PC-9 (cell line): ENCODE measurements at places on chromosomes 6 and 20.

GRCh38 chr6:150713931-150714330, 114.2 kb downstream of the PLEKHG1 start:
- no peak for DNase-seq

DNA sequence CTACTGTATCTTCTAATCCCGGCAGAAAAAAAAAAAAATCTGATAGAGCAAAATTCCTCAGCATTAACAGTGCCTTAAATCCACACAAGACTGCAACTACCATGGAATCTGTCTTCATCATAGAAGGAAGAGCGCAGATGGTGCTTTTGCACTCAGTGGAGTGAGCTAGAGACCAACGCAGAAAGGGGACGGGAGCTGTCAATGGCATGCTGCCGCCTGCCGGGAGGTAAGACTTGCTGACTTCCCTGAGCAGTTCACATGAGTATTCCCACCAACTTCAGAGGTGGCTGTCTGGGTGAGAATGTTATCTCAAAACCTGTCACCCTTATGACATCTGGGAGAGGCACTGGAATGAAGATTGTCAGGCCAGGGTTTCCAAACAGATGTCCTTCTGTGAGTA, 35.6 kb downstream of the DZANK1 start:
- DNase-seq: no peak

- no peak for DNase-seq
These were observed 1.9 kb downstream of the GCNT2 start for GRCh38 chr6:10522929-10523573.

DNA sequence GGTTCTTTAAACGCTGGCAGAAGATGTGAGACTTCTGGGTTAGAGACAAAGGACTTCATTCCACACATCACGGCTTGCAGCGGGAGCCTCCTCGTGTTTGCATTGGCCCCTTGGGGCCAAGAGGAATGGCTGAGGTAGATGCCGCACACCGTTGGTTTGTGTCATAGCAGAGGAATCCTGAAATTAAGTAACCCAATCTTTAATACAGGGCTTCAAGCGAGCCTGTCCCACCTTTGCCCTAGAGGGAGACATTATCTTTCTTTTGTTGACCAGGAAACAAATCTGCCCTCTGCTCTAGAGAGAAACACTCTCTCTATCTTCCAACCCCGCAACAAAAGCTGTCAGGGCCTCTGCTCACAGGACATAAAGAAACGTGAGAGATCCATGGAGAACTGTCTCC, 277.5 kb upstream of the ZFP64 start:
- DNase-seq: no peak

DNA sequence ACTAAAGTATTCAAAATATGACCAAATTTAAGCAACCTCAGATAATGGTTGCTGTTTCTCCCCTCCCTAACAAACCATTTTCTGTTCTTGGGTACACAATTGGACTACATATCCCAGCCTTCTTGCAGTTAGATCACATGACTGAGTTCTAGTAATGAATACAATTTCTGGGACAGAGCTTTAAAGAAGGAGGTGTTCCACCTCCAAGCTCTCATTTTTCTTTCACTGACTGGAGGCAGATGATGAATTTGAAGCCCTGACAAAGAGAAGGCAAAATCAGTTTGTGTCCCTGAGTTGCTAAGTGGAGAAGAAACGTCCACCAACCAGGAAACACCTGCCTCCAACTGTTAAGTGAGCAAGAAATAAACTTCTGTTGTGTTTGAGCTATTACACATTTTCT, 117.2 kb downstream of the LCA5 start:
- no peak for DNase-seq

- no peak for DNase-seq
These were observed 20.6 kb downstream of the FOXC1 start for GRCh38 chr6:1630212-1630770.

DNA sequence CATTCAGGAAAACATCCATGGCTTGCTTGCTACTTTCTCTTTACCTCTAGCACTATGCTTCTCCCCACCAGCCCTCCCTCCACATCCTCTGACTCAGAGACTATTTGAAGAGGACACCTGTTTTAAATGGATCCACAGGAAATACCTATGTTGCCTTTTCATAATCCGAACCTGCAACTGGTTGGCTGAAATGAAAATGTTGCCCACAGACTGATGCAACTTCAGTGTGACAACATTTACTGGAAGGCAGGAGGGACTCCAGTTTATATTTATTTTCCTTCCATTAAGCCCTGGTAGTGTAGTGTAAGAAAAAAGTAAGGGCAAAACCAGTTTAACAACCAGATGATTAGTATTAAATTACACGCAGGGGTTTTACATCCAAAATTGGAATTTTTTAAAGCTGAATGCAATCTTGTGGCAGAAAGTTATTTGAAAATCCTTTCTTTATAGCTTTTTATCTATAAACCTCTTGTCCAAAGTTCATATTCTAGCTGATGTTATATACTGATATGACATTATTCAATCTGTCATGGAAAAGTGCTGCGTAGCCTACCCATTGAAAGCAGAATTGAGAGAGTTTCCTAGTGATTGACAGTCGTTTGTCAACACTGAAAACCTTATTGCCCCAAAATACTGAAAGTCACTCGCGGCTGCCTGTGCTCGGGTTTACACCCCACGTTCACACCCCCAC, 881 bp upstream of the AIG1 start:
- DNase-seq: peak; percentile 95

- DNase-seq: no peak
These were observed 7.5 kb upstream of the PHACTR1 start for GRCh38 chr6:12709116-12709515.

- DNase-seq: no peak
These were observed 106.2 kb downstream of the UBE3D start for GRCh38 chr6:82959385-82959941.

DNA sequence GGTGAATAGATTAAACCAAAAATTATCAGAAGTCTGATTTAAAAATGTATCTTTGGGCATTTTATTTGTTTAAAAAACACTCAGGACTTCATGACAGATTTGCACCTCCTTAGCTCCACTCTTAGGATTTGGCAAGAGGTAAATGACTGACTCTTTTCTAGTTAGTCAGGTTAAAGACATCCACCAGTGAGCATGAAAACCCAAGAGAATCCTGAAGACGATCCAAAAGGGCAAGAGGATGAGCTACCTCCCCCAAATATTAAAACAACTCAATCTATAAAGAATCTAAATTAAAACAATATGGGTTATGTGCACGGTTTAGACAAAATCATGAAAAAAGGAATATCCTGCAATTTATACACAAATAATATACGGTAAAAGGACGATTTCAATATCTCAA, 89.4 kb upstream of the OPRM1 start:
- DNase-seq: no peak

GRCh38 chr20:43955062-43955749, 40.6 kb downstream of the TOX2 start:
- DNase-seq: peak; percentile 80

DNA sequence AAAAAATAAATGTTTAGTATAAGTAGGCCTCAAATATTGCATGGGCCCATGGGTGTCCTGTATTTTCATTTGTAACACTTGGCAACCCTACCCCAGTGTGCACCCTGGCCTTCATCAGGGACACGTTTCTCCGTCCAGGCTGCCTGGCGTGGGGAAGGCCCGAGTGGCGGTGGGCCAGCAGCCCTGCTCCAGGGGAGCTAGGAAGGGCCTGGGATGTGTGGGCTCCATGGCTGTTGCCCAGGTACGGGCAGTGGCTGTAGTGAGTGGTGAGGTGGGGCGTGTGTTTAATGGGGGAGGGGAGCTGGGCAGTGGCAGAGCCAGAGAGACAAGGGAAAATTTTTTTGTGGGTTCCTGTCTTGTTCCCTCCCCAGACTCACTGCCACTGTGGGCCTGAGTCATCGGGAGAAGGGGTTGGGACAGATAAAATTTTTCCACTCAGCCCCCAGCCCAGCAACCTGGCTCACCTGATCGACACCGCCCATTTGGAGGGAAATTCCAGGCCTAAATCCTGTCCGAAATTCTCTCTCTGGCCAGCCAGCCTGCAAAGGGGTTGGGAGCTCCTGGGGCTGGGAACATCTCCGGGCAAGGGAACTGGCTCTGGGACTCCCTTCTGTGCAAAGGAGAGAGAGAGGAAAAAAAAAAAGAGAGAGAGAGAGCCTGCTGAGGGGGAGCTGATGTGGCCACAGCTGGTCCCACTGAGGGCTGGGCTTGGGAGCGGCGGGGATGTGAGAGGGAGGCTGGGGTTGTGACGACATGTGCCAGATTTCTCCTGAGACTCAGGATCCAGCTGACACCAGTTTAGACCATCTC, 32.5 kb upstream of the VEGFA start:
- DNase-seq: no peak
